Lower lobe of right lung (tissue), 2 donors: ENCODE measurements at places on chromosomes 3 and 15.

GRCh38 chr3:193797566-193797965 is 204.6 kb downstream of the OPA1 start:
- no peak for DNase-seq

- DNase-seq = no peak
These were observed 31.3 kb downstream of the TFRC start for GRCh38 chr3:196050597-196050996.

GRCh38 chr3:114089675-114090074 is 33.1 kb downstream of the QTRT2 start:
- no peak for DNase-seq

DNA sequence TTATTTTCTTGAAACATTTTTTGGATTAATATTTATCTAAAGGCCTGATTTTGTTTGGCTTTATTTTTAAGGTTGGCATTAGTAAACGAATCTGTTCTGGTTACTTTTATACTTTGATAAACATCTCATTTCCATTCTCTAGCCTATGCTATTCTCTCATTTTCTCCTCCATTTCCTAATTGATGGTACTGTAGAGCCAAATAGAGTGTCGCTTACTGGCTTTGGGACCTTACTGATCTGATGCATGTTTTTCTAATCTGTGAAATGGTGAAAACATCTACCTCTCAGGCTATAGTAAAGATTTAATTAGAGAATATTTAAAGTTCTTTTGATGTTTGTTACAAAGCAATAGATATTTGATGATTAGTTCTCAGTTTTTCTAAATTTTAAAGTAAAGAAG is 1.6 kb downstream of the LNP1 start:
- no peak for DNase-seq

GRCh38 chr15:39156646-39157250 is 424.1 kb upstream of the THBS1 start:
- DNase-seq = no peak

GRCh38 chr3:39972508-39972907 is 163.1 kb downstream of the MYRIP start:
- DNase-seq = no peak

DNA sequence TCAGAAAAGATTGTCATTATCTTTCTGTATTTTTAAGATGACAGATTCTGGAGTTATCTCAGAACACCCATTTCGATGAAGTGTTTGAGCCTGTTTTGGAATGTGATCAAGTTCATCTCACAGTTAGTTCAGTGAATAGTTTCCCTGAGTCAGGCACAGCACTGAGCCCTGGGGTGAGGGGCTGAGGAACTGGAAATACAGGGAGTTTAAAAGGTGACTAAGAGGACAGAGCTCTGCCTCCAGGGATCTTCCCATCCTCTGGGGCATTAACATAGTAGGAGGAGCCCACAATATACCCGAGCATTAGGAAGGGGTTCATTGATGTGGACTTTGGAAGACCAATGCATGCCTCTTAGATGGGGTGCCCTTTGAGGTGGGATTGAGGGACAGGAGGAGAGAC is 355.1 kb downstream of the CLSTN2 start:
- DNase-seq = no peak

GRCh38 chr3:65291448-65292125 is 603.8 kb upstream of the ADAMTS9 start:
- DNase-seq = no peak

DNA sequence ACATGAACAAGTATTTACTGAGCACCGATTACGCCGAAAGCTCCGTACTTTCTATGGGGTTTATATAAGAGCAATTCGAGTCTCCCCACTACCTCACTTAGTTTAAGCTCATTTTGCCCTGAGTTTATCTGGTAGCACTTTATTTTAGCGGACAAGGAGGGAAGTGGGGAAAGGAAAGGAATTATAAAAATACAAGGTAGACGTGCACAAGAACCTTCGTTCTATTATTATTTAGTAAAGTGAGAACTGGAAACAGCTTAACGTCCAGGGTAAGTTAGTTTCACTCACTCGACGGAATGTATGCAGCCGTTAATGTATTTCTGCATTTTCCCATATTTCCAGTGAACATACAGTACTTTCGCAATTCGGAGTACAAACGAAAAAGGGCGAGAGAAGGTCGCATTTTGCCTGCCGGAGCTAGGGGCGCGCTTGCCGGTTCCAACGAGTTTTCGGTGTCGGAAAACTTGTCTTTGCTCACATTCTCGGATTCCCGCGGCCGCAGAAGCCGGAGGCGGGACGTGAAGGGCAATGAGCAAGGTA is 1.2 kb upstream of the STT3B start:
- DNase-seq = no peak

- DNase-seq = no peak
These were observed 111.6 kb downstream of the KBTBD8 start for GRCh38 chr3:67109651-67110204.

GRCh38 chr3:147393943-147394883 is 12.1 kb downstream of the ZIC4 start:
- no peak for DNase-seq

DNA sequence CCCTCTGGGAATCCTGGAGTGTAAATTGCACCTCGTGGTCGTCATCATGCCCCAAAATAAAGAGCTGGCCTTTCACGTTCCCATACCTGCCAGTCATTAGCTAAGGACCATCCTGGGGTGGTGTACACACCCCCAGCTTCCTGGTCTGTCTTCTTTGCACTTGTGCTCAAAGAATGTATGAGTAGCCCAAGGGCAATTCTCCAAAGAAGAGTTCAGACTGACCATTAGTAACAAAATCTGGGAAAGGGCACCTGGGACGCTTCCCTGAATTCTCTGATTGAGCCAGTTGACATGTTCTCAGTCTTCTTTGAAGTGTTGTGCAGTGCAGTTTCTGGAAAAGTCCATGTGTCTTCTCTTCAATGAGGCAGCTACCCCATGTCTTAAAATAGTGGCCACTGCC is 34.8 kb downstream of the FAM3D start:
- no peak for DNase-seq

DNA sequence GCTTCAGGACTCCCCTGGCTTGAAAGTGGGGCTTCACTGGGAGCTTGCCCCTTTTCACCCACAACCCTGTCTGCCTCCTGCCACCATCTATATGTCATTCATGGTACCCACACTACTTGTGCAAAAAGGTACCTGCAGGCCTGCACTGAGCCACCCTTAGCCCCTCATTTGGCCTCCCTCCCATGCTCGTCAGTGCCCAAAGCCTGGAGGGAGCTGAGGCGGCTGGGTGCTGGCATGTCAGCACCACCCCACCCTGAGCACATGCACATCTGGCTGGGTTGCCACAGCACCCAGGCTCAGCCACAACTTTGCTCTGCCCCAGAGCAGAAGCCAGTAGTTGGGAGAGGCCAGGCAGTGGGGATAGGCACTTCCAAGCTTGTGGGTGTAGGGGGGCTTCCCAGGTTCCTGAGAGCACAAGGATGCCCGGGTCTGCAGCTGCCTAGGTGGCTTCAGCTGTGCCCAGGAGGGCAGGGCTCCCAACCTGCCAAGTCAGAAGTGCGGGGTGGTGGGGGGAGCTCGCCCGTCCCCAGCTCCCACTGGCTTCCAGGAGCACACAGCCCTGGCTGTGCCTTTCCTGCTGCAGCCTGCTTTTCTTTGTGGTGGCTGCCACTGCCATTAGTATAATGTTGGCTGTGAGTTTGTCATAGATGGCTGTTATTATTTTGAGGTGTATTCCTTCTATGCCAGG is 1054.6 kb upstream of the EPHA6 start:
- no peak for DNase-seq

DNA sequence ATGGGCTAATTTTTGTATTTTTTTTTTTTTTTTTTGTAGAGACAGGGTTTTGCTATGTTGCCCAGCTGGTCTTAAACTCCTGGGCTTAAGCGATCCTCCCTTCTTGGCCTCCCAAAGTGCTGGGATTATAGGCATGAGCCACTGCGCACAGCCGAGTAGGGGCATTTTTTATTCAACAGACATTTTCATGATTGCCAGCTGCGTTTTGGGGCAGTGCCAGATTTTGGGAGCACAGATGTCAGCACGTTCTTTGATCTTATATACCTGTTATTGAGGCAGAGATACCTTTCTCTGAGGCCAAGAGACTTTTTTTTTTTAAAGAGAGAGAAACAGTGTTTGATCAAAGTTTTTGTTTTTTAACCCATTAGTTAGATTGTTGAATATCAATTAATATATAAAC is 16.8 kb downstream of the NEO1 start:
- no peak for DNase-seq

- DNase-seq = no peak
These were observed 18.5 kb downstream of the CNOT10 start for GRCh38 chr3:32703491-32703972.

DNA sequence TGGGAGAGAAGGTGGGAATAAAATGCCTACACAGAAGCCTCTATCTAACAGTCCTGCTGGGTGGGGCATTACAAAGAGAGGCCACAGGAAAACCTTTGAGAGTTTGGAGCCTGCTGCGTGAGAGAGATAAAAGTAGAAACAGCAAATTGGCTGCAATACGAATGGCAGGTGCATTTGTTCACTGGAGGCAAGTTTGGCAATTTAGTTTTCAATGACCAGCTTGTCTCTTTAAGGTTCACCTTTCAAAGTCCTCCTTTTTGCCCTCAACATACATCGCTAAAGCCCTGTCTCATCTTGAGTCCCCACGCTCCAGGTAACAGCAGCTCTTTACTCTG is 405.7 kb downstream of the LSAMP start:
- DNase-seq = no peak

GRCh38 chr3:52670621-52671521 is 14.8 kb downstream of the PBRM1 start:
- DNase-seq = no peak

GRCh38 chr15:79132770-79133169 is 42.2 kb upstream of the RASGRF1 start:
- DNase-seq = no peak

DNA sequence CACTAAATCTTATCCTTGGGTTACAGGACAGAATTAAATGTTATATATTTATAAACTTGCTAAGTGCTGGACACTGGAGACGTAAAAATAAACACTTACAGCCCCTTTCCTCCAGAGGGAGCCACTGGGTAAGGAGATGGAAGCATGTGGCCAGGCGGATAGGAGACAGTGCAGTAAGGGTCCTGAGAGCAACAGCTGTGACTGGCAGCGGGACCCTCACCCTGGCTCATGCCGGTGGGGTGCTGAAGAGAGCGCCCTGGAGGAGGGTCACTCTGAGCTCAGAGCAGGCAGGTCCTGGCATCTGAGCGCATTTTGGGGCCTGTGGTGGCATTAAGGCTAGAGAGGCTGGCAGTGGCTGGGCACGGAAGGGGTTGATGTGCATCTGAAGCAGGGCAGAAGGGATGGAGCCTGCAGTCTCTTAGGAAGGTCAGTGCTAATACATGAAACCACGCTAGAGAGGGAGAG is 16.0 kb downstream of the SEC61A1 start:
- no peak for DNase-seq

GRCh38 chr3:127217596-127218453 is 24.9 kb downstream of the PRR23E start:
- no peak for DNase-seq

DNA sequence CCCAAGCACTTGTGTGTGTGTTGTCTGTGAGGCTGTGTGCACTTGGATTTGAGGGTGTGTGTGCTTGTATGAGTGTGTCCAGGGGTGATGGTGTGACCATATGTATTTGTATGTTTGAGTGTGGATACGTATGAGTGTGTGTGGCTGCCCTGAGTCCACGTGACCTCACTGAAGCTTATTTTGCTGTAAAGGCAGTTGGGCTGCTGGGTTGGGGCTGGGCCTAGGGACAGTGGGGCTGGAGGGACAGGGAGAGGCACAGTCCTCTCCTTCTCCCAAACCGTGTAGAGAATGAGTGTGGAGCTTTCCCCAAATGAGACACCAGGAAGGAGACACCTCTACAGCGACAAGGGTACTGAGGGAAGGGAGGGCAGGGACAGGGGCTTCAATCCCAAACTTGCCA is 163.4 kb upstream of the TLE3 start:
- no peak for DNase-seq

GRCh38 chr15:41695750-41696436 is 35.7 kb downstream of the MGA start:
- no peak for DNase-seq

DNA sequence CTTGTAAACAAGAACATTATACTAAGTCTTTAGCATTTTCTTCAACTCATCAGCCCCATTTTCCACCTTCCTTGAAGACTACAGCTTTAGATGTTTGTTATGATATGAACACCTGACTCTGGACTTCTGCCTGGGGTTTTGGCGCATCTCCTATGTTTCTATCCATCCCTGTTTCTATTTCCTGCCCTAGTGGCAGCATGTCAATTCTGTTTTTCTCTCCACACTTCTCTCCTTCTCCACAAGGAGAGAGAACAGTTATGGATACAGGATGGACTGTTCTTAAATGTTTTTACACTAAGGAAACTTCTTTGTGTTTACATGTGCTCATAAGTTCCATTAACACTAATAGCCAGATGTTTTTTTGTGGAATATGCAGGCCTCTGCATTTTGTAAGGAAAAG is 423.3 kb upstream of the IL12A start:
- DNase-seq = no peak

DNA sequence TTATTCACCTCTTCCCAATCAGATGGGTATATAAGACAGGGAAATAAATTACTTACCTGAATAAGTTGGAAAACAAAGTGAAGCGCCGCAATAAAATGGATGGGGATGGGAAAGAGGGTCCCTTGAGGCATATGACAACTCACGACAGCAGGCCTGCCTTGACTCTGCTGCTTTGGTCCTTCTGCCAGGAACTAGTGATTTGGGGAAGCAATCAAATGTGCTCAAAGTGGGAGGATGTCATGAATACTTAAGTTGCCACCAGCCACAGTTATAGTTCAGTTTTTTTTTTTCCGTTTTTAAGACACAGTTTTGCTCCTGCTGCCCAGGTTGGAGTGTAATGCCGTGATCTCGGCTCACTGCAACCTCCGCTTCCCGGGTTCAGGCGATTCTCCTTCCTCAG is 4.6 kb downstream of the PARL start:
- DNase-seq = no peak

DNA sequence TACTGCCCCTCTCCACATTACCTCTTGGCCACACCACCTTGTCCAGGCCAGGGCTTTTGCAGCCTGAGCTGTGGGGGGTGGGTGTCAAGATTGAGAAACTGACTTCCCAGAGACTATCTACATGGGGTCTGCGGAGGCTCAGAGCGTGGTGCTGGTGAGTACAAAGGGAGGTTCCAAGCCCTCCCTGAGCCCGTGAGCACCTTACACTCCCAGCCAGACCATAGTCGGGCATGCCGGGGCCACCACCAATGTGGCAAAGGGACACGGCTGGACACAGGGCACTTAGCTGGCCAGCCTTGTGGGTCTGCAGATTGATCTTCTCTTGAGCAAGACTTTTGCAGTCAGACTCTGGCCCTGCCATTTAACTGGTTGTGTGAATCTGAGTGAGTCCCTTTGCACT is 74.1 kb upstream of the GATA2 start:
- DNase-seq = no peak

- DNase-seq = no peak
These were observed 330.8 kb upstream of the AGTR1 start for GRCh38 chr3:148366743-148367410.
